ENCODE measurements at places on chromosomes 4 and X.
A peak's percentile ranks its signal among the peaks of the same experiment; 100 is the strongest.

GRCh38 chrX:153416781-153417450 lies 5.6 kb downstream of the ZFP92 start:
- peak; percentile 8 for DNase-seq

- DNase-seq: no peak
Observed at GRCh38 chr4:46594661-46595060, 204.7 kb upstream of the GABRA2 start.

- no peak for DNase-seq
Observed at GRCh38 chrX:121598356-121598755, 550.9 kb downstream of the GLUD2 start.

GRCh38 chrX:12779534-12779933 lies 11.7 kb upstream of the PRPS2 start:
- no peak for DNase-seq

GRCh38 chr4:66921433-66921832 lies 623.9 kb downstream of the CENPC start:
- DNase-seq: no peak

GRCh38 chr4:137685357-137685756 lies 153.1 kb upstream of the PCDH18 start:
- DNase-seq: peak; percentile 78

DNA sequence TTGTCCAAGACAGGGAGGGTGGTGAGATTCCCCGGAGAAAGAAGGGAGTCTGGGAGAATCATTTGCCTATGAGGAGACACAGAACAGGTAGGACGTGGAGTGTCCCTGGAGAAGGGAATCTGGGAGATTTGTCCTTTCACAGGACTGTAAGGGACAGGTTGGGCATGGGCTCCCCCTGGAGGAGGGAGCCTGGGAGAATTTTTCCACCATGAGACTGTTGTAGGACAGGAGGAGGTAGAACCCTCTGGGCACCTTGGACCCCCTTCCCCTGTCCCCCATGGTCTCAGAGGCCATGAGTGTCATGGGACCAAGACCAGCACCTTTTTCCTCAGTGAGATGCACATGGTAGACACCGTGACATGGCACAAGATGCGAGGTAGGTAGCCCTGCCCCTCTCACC lies 2.8 kb downstream of the PORCN start:
- DNase-seq: peak; percentile 23
